ENCODE measurements at places on chromosomes 1 and 21.

DNA sequence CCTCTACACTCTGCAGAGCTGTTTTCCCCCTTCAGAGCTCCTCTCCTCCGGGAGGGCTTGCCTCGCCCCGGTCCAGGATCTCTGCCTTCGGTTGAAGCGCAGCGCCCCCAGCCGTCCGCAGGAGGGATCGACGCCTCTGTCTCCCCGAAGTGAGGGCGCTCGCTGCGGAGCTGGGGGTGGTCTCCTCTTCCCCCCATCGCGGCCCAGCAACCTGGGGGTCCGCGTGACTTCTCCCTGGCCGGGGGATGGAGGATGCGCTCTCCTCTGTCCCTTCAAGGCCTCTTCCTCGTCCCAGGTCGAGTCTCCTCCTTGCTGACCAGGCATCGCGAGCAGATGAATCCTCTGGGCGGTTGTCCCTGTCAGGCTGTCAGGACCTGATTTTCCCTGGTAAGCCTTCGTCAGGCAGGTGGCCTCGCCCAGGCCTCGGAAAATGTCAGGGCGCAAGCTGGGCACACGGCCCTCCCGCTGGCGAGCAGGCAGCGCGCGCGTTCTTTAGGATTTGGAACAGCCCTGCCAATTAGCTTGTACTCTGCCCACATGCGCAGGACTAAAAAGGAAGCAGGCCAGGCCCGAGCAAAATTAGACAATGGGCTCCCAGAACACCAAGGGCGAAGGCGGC is 90.5 kb downstream of the EDEM3 start:
- DNase-seq: peak; percentile 59

GRCh38 chr1:42957880-42958487 is 684 bp downstream of the SLC2A1 start:
- DNase-seq: peak; percentile 51

- no peak for DNase-seq
Measured at GRCh38 chr1:84971957-84972356, 25.0 kb downstream of the MCOLN2 start.

DNA sequence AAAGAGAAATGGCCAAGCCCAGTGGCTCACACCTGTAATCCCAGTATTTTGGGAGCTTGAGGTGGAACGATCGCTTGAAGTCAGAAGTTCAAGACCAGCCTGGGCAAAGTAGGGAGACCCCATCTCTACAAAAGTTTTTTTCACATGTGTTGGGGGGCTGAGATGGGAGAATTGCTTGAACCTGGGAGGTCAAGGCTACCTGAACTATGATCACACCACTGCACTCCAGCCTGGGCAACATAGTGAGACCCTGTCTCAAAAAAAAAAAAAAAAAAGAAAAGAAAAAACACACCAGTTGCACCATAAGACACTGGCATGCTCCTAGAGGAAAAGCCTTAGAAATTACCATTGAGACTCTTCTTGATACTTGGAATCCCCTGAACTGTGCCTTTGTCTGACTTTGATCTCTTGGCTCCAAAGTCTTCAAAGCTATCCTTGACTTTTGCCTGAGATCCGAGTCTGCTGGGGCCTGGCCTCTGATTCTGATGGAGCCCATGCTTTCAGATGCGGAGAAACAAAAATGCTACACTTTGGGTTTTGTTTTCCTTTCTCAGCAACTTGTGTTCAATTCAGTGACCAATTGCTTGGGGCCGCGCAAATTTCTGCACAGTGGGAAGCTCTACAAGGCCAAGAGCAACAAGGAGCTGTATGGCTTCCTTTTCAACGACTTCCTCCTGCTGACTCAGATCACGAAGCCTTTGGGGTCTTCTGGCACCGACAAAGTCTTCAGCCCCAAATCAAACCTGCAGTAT is 33.7 kb downstream of the ATP5PO start:
- no peak for DNase-seq

GRCh38 chr21:37060296-37060695 is 12.6 kb downstream of the PIGP start:
- DNase-seq: peak; percentile 73

- DNase-seq: no peak
Measured at GRCh38 chr1:151325231-151325630, 2.0 kb downstream of the PI4KB start.

DNA sequence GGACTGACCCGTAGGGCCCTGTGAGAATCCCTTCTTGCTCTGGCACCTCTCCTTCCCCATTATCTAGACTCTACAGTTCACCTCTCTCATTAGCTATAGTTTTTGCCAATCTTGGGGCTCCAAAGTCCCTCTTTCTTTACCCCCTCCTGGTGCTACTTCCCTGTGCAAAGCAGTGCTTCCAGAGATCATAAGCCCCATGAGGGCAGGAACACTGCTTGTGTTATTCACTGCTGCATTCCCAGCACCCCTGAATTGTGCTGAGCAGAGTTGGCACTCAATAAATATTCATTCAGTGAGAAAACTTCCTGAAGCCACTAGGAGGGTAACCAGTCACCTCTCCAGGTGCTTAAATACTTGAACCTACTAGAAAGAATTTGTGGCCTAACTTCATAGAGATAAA is 2.1 kb upstream of the H3-3A start:
- no peak for DNase-seq

DNA sequence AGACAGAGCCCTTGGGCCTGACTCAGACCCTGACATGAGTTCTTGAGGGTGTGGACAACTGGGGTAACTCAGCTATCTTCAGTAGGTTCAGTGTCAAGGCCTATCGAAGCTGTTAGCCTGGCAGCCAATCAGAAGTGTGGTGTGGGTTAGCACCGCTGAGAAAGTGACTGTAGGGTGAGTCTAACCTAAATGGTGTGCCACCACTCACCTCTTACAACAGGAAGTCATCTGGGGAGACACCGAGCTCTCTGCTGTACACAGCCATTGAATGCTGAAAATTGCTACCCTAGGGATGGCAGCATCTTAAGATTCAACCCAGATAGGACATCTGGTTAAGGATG is 44.6 kb downstream of the RASSF5 start:
- no peak for DNase-seq
